ENCODE measurements at places on chromosomes 2 and 18.

GRCh38 chr2:100653449-100654035 is 90.7 kb downstream of the PDCL3 start:
- DNase-seq = no peak

DNA sequence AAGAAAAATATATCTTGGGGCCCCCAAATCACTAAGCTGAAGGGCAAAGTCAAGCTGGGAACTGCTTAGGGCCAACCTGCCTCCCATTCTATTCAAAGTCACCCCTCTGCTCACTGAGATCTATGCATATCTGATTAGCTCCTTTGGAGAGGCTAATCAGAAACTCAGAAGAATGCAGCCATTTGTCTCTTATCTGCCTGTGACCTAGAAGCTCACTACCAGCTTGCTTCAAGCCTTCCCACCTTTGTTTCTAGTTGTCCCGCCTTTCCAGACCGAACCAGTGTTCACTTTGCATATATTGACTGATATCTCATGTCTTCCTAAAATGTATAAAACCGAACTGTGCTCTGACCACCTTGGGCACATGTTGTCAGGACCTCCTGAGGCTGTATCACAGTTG is 479.4 kb downstream of the METTL4 start:
- DNase-seq = no peak

DNA sequence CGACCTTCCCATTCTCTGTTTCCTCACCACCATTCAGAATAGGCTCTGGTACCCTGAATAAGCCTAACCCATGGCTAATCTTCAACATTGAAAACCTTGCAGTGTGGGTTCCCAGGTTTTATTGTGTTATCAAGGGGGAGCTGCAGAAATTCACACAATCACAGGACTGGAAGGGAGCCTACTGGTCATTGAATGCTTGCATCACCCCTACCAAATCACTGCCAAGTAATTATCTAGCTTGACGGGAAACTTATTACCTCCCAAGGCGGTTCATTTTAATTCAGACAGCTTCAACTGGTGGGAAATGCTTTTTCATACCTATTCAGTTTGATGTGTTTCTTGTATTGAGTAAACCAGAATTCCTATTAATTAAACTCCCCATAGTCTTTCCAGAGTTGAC is 33.6 kb upstream of the EFEMP1 start:
- DNase-seq = no peak

DNA sequence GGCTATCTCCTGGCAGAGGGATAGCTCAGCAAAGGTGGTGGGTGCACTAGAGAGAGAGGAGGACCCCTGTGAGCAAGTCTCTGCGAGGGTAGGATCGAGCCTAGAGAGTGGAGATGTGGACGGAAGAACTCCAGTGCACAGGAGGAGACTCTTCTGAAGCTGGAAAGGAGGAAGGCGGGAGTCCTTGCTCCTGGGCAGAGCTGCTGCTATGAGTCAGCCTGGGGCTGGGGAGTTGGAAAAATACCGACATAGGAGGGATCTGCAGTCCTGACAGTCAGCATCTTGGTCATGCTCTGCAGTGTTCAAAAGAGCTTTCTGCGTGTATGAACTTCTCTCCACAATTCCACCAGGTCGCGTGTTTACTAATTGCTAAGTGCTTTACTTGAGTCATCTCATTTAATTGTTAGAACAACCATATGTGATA is 233.8 kb downstream of the LDLRAD4 start:
- no peak for DNase-seq

DNA sequence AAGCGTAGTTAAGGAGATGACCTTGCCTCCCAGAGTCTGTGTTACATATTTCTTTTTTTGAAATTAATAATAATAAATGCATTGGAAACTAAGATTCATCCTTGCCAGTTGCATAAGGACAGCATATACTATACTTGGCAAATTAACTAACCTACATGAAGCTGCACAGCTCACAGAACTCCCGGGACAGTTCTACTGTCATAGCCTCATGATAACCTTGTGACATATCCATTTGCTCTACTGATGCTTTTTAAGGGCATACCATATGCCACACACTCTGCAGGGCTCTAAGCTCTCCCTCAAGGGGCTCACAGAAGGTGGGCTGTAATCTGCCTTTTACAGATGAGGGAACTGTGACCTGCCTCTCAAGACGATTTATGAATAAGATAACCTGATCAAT is 3.8 kb downstream of the ITGB1BP1 start:
- DNase-seq = no peak

DNA sequence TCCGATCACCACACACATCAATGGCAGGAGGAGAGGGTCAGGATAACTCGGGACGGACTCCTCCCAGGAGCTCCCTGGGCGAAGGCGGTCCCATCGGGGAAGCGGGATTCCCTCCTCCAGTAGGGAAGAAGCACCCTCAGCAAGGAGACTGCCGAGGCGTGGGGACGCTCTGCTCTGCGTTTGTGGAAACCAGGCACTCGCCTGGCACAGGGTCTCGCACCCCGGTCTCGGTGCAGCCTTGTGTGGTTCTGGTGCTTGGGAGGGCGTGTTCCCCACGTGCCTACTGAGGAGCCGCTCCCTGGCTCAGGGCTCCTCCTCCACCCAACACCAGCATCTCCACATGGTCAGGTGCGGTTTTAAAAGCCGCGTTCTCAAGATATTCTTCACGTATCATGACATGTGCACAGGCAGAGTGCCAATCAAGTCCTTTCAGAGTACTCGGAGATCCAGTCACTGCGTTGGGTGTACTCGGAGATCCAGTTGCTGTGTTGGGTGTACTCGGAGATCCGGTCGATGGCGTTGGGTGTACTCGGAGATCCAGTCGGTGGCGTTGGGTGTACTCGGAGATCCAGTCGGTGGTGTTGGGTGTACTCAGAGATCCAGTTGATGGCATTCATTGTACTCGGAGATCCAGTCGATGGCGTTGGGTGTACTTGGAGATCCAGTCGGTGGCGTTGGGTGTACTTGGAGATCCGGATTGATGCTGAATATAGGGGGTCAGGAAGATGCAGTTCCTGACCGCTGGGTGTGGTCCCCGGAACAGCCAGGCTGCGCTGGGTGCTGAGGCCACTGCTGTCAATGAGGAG is 117.5 kb downstream of the RTP5 start:
- DNase-seq = no peak

GRCh38 chr18:61093965-61094364 is 239.3 kb upstream of the CDH20 start:
- no peak for DNase-seq

Data from NCI-H1694 treated with DMSO at 0.1 percent for 48 hours (cell line).